IMR-90 (cell line): ENCODE measurements at places on chromosomes 2 and 18. TPM values are rescaled to one million over a fixed set of nuclear protein-coding genes. Genes with fewer than 3 reads are reported as not detected.
A peak's percentile ranks its signal among the peaks of the same experiment; 100 is the strongest.

GRCh38 chr18:10499230-10499629, 26.6 kb upstream of the NAPG start:
- H3K27me3 ChIP-seq: peaks cover 4% of the 10 kb centered on the region
- no peak for DNase-seq
- H3K36me3 ChIP-seq: no peaks in the 10 kb centered on the region
- H3K27ac ChIP-seq: no peak overlapping the region
- no peak overlapping the region for H3K4me3 ChIP-seq

DNA sequence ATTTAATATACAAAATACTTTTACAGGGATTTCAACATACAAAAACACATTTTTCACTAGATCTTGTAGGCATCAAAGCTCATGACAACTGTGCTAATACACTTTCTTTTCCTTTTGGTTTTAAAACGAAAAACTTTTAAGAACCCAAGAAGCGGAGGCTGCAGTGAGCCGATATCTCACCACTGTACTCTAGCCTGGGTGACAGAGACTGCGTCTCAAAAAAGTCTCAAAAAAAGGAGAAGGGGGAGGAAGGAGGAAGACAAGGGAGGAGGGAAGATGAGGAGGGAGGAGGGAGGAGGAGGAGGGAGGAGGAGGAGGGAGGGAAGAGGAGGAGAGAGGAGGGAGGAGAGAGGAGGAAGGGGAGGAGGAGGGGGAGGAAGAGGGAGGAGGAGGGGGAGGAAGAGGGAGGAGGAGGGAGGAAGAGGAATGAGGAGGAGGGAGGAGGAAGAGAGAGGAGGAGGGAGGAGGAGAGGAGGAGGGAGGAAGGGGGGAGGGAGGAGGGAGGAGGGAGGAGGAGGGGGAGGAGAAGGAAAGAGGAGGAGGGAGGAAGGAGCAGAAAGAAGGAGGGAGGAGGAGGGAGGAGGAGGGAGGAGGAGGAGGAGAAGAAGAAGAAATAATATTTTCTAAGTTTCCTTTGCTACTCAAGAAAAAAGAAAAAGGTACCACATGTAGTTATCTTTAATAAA, 13.8 kb downstream of the ROCK2 start:
- no peaks in the 10 kb centered on the region for H3K36me3 ChIP-seq
- peak overlapping the region; percentile 33; the same call in 1 of the 2 replicates for H3K27ac ChIP-seq
- H3K4me1 ChIP-seq: peaks cover 5% of the 10 kb centered on the region

IL1RN gene
- total RNA-seq: not detected in 2 replicates

ZNF407 gene
- total RNA-seq: 20.1 and 25.6 TPM in 2 replicates

DNA sequence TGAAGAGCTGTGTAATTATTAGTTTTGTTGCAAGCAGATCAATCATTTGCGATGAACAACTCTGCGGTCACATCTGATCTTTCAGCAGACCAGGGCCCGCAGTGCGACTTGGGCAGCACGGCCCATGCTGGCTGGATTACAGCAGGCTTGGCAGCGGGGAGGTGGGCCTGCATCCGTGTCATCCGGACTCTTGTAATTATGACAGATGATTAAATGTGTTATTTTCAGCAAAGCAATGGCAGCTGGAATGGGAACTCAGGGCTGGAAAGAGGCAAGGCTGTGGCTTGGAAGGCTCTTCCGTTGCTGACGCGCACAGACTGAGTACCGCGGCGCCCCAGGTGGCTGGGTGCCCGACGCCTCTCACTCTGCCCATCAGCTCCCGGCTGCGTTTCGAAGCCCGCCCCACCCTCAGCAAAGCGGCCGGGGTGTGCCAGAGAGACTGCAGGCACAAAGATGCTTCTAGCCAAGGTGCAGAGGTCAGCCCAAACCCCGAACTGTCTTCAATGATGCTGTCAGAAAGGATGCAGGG, 397.4 kb upstream of the SALL3 start:
- no peak overlapping the region for H3K4me3 ChIP-seq
- no peaks in the 10 kb centered on the region for H3K27me3 ChIP-seq
- DNase-seq: no peak
- no peak overlapping the region for H3K27ac ChIP-seq
- H3K4me1 ChIP-seq: no peaks in the 10 kb centered on the region

TCF23 gene
- total RNA-seq: not detected in 2 replicates
